Mesothelial cell of epicardium (in vitro differentiated cells): ENCODE measurements at places on chromosomes 7 and 10. TPM values are rescaled to one million over a fixed set of nuclear protein-coding genes. Genes with fewer than 3 reads are reported as not detected.

GRCh38 chr10:67668448-67668847 lies 27.5 kb downstream of the CTNNA3 start:
- DNase-seq, result no peak

DNA sequence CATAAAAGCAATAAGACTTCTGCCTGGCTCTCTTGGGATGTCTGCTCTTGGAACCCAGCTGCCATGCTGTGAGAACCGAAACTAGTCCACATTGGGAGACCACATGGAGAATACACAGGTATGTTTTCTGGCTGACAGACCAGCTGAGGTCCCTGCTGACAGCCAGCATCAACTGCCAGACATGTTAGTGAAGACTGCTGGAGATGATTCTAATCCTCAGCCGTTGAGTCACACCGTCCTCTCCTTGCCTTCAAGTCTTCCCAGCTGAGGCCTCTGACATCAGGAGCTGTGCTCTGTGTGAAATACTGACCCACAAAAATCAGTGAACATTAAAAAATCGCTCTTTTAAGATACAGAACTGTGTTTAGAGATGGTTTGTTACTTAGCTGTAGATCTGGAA lies 36.9 kb upstream of the AGR2 start:
- no peak for DNase-seq

- no peak for DNase-seq
These were observed 31.8 kb upstream of the VPS41 start for GRCh38 chr7:38940774-38941173.

DNA sequence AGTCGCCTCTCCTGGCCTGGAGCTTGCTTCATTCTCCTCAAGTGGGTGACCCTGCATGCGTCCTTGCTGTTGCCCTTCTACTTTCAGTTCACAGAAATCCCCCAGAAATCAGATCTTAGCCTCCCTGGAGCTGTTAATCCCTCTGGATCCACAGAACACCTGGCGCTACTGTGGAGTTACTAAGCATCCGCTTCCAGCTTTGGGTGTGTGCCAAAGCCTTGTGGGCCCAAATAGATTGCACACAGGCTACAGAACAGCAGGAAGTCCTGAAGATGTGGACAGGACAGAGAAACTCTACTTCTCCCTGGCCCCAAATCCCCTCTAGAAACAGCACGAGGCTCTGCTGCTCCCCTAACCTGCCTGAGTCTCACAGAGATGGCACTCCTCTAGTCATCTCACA lies 36.6 kb upstream of the PDLIM1 start:
- no peak for DNase-seq

GRCh38 chr7:115153769-115154477 lies 232.0 kb downstream of the MDFIC start:
- no peak for DNase-seq

DNA sequence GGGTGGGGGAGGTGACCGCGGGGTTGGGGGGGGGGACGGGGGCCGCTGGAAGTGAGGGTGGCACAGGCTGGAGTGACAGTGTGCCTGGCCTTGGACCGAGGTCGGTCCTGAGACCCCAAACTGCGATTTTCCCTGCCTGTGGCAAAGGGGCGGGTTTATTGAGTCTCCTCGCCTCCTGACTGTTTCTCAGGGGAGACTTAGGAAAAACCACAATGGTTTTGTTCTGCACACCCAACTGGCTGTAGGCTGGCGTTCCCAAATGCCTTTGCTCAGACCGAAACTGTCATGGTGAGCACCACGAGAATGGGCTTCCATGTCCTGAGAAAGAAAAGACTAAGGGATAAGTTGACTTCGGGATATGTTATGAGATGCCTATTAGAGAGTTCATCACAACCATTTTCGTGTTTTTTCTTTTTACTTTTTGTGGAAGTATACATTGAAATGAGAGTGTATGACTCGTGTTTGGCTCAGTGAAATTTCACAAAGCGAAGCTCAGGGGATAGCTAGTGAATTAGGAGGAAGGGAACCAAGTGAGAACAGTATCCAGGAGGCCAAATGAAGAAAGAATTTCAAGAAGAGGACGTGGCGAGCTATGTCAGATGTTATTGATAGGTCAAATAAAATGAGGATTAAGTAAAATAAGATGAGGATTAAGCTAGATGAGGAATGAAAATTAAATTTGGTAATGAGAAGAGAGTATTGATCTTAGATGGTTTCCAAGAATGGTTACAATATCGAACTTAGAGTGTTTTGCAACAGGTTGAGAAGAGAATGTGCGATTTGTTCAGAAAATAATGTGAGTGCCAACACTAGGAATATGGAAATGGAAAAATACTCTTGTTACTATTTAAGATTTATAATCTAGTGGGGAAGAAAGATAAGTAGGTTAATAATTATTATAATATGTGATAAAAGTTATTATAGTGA lies 918 bp downstream of the NET1 start:
- no peak for DNase-seq

DNA sequence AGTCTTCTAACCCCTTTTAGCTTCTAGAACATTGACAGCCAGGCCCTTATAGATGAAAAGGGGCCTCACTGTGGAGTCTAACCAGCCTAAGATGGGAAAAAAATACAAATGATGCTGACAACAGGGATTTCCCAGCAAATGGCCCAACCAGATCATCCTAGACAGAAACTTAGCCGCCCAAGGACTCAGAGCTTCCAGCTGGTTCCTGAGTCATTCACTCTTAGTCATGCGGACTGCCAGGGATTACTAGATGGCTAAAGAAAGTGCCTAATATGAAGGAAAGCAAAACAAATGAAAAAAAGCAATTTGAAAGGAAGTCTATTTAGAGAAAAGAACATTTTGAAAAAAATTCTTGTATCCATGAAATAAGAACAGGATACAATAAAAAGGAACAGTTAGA lies 23.7 kb downstream of the TSPAN14 start:
- no peak for DNase-seq

- DNase-seq, result no peak
These were observed 4.4 kb upstream of the IRF5 start for GRCh38 chr7:128933180-128933891.

- DNase-seq, result no peak
These were observed 299.6 kb downstream of the MDFIC start for GRCh38 chr7:115221456-115221855.

- DNase-seq, result no peak
These were observed 316.7 kb downstream of the LRRTM3 start for GRCh38 chr10:67242528-67242927.

DNA sequence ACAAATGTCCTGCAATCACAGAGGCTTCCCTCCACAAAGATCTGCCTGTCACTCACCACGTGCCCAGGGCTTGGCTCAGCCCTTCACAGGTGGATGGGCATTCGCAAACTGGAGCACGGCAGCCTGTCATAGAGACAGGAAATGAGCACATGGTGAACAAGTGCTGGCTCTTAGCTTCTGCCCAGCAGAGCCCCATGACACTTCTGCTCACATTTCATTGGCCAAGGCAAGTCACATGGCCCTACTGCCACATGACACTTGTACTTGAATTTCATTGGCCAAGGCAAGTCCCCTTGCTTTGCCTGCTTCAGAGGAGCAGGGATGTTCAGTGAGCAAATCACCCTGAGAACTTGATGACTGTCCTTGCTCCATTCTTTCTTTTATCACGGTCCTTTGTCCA lies 110.8 kb upstream of the PPP2R2D start:
- no peak for DNase-seq

- DNase-seq, result no peak
These were observed 283.5 kb upstream of the PPP2R2D start for GRCh38 chr10:131617113-131617858.

DNA sequence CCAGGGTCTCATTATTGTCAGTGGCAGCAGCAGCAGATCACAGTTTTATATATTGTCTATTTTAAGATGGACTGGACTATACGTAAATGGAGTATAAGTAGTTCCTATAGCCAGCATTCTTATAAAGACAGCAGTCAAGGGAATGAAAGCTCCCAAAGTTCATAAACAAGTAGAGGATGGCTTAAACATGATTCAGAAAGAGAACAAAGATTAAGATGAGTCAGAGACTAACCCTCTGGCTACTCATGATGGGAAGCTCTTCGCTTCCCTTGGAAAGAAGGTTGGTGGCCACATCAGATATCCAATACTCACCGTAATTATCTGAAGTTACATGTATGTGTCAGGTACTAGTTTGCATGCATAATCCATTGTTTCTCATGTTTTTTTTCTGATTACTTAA lies 277.0 kb downstream of the INHBA start:
- no peak for DNase-seq

GRCh38 chr7:124324262-124324661 lies 291.4 kb upstream of the TMEM229A start:
- no peak for DNase-seq

GRCh38 chr7:139131-139530 lies 53.2 kb upstream of the FAM20C start:
- no peak for DNase-seq

- no peak for DNase-seq
These were observed 90.9 kb downstream of the DIP2C start for GRCh38 chr10:598415-599170.

DNA sequence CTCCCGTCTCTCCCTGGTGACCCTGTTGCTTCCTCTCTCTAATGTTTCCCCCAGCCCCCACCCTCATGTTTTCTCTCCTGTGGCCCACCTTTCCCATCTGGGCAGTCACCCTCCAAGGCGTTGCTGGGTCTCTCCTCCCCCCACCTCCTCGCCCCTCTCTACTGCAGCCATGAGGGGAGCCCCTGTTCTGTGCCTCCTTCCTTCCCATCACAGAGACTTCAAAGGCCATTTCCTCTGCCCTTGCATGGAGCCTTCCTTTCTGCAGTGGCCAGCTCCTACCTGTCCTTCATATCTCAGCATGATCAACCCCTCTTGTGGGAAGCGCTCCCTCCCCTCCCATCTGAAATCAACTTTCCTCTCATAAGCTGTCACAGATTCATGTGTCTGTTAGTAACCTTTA lies 194.0 kb upstream of the PRSS58 start:
- no peak for DNase-seq

DNA sequence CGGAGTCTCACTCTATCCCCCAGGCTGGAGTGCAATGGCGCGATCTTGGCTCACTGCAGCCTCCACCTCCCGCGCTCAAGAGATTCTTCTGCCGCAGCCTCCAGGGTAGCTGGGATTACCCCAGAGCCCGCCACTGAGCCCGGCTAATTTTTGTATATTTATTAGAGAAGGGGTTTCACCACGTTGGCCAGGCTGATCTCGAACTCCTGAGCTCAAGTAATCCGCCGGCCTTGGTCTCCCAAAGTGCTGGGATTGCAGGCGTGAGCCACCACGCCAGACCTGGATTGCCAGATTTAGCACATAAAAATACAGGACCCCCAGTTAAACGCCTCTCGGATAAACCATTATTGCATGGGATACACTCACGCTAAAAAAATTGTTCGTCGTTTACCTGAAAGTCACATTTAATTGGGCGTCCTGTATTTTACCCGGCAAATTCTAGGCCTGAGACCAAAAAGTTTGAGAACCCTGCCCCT lies 375 bp upstream of the GATAD1 start:
- DNase-seq, result no peak

- no peak for DNase-seq
These were observed 194.3 kb downstream of the ZMYND11 start for GRCh38 chr10:329361-330099.

- DNase-seq, result no peak
These were observed 128.9 kb downstream of the NRCAM start for GRCh38 chr7:108327353-108327752.

DNA sequence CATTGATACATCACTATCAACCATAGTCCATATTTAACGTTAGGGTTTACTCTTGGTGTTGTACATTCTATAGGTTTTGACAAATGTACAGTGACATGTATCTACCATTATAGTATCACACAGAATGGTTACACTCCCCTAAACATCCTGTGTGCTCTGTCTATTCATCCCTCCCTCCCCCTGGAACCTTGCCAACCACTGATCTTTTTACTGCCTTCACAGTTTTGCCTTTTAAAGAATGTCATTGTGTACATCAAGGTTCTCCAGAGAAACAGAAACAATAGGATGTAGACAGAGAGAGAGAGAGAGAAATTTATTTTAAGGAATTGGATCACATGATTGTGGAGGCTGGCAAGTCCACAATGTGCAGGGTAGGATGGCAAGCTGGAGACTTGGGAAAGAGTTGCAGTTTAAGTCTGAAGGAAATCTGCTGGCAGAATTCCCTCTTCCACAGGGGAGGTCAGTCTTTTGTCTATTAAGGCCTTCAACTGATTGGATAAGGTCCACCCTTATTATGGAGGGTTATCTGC lies 45.1 kb upstream of the CCNJ start:
- no peak for DNase-seq

- DNase-seq, result no peak
These were observed 308.5 kb downstream of the REEP3 start for GRCh38 chr10:63829573-63830149.

DNA sequence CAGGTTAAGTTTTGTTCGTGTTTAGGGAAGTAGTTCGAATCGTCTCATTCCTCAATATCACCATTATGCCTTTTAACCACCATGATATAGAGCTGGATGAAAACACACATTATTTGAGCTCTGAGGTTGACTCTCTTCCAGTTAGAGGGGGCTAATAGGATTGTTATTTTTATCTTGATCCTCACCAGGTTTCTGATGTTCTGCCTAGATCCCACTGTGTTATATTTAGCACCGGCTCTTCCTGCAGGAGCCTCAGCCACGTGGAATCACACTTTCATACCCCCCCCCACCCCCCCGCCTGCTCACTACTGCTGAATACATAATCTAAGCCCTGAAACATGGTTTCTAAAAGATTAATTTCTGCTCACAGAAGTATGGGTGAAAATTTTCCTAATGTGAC lies 88.3 kb downstream of the NRCAM start:
- no peak for DNase-seq

DNA sequence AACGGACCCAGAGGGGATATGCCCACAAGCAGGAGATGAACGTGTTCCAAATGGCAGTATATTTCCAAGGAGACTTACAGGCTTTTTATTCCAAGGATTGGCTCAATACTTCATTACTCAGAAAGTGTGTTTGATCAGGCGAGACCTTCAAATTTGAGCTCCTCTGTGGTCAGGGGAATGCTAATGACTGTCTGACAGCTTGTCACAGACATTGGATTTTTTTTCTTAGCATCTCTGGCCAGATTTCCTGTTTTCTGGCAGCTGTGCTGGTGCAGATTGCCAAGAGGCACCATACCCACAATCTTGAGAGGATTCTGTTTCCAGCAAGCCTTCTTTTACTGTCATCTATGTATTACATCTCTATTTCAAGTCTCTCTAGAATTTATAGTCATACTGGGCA lies 93.8 kb downstream of the C1GALT1 start:
- DNase-seq, result no peak

GRCh38 chr10:95431900-95432342 lies 129.2 kb downstream of the SORBS1 start:
- DNase-seq, result no peak

Gene LLCFC1
- total RNA-seq, result not detected in 3 replicates

Gene AGMO
- 0.95 to 1.1 TPM (median 1.0 TPM) in 3 replicates for total RNA-seq

Gene KCNMA1
- total RNA-seq, result 38.4 to 44.0 TPM (median 41.3 TPM) in 3 replicates

Gene PAPOLB
- 0.11 to 0.22 TPM (median 0.20 TPM) in 3 replicates for total RNA-seq

Gene DNAJC2
- total RNA-seq, result 31.1 to 36.0 TPM (median 31.1 TPM) in 3 replicates

Gene JCAD
- total RNA-seq, result 20.4 to 22.8 TPM (median 21.5 TPM) in 3 replicates

Gene GIMAP5
- total RNA-seq, result not detected in 3 replicates

Gene ANKRD1
- total RNA-seq, result 5.1 to 5.2 TPM (median 5.2 TPM) in 3 replicates

Gene CPN1
- not detected in 3 replicates for total RNA-seq

Gene PNLIPRP2
- not detected in 3 replicates for total RNA-seq

Gene PYROXD2
- 31.1 to 34.4 TPM (median 31.9 TPM) in 3 replicates for total RNA-seq

Gene NUDT5
- 51.0 to 58.6 TPM (median 54.1 TPM) in 3 replicates for total RNA-seq

Gene AGR3
- total RNA-seq, result 1.7 to 2.1 TPM (median 2.0 TPM) in 3 replicates

Gene PRSS2
- total RNA-seq, result not detected in 3 replicates
